ENCODE measurements at places on chromosomes 6 and 20.

DNA sequence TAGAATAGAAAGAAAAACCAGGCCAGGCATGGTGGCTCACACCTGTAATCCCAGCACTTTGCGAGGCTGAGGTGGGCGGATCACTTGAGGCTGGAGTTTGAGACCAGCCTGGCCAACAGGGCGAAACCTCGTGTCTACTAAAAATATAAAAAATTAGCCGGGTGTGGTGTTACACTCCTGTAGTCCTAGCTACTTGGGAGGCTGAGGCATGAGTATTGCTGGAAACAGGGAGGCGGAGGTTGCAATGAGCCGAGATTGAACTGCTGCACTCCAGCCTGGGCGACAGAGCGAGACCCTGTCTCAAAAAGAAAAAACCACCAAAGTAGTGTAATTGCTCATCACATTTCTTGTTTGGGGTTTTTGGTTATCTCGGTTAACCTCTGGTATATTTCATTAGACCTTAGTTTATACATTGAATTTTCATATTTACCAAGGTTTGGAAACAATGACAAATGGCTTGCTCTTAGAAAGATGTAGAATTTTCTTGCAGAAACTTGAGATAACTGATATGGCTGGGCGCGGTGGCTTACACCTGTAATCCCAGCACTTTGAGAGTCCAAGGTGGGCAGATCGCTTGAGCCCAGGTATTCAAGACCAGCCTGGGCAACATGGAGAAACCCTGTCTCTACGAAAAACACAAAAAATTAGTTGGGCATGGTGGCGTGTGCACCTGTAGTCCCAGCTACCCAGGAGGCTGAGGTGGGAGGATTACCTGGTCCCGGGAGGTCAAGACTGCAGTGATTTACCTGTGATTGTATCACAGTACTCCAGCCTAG, 14.2 kb downstream of the ITCH start:
- DNase-seq: peak; percentile 80

DNA sequence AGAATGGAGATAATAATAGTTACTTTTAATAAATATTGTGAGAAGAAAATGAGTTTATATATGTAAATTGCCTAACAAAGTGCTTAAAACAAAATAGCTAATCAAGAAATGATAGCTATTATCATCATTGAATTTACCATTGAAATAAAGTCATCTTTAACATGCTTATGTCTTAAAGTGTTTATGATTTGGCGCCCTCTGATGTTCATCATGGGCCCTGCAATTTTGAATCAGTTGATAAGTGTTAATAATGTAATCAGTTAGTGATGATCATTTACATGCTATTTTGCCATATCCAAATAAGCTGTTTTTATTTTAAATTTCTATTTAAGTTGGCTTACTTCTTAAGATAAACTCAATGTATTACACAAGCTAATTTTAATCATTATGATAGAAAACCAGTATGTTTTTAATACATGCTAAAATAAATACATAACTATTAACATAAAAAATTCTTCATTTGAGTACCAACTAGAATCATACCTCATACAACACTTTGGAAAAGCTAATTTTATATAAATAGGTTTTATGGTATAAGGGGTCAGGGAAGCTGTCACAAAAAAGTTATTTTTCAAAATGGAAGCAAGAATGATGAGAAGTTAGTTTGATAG, 39.2 kb upstream of the TPD52L1 start:
- peak; percentile 44 for DNase-seq

GRCh38 chr6:110334423-110335180, 23.5 kb downstream of the METTL24 start:
- DNase-seq: no peak

DNA sequence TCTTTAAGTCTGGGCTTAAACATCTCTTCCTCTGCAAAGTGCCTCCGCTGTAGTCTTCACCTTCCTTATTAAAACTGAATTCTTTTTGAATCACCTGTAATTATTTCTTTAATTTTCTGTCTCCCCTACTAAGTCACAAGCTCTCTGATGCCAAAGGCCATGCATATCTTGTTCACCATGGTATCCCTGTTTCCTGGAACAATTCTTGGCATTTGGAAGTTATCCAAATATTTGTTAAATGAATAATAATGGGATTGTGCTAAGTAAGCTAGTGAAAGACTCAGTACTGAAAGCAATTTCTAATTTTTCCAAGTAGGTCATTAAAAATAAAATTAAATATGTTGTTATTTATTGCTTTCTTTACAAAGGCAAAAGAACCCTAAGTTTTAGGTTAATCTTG, 12.2 kb downstream of the SNAP91 start:
- DNase-seq: no peak

- peak; percentile 91 for DNase-seq
Observed at GRCh38 chr6:31558631-31559500, 11.5 kb downstream of the NFKBIL1 start.

DNA sequence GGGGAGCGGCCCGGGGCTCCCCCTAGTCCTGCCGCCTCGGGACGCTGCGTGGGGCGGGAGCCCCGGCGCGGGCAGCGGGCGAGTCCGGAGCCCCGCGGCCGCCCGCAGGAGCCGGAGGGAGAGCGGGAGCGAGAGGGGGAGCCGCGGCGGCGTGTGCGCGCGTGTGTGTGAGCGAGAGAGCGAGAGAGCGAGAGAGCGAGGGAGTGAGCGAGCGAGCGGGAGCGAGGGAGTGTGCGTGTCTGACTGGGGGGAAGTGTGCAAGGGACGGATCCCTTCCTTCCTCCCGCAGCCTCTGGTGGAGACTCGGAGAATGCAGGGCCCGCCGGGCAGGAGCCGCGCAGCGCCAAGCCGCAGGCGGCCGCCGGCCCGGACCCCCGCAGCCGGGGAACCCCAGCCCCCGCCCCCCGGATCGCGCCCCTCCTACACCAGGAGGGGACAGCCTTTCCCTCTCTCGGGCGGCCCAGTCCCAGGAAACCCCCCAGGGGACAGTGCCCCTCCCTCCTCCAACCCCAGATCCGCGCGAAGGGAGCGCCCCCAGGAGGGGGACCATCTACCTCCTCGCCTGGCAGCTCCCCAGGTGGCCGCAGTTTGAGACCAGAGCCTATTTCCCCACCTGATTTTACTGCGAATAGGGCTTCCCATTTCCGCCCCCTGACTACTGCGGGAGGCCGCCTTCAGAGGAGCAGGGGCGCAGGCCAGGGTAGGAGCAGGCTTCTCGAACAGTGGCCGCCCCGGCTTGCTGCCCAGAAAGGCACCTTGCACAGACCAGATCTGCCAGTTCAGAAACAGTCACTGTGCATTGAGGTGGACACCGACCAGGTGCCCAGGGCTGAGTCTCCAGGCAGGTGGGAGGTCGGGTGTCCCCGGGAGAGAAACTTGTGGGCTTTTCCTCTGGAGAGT, at the start of gene CDH22:
Gene CDH22 (minus strand): TSS at position 241 of the 900 bp plus-strand sequence. CDS start 57,204 bp downstream, outside the sequence.
- DNase-seq: peak; percentile 13

DNA sequence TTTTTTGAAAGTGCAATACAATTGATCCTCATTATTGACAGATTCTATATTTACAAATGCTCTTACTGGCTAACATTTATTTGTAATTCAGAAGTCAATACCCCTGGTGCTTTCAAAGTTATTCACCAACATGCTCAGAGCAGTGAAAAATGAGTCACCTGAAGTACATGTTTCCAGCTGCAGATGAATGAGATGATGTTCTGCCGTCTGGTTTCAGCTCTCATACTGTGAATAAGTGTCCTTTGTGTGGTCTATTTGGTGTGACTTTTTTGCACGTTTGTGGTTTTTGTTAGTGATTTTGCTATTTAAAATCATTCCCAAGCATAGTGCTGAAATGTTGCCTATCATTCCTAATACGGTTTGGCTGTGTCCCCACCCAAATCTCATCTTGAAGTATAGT, 22.3 kb upstream of the EYA4 start:
- DNase-seq: no peak

GRCh38 chr6:43992783-43993644, 134.2 kb downstream of the MRPL14 start:
- no peak for DNase-seq

DNA sequence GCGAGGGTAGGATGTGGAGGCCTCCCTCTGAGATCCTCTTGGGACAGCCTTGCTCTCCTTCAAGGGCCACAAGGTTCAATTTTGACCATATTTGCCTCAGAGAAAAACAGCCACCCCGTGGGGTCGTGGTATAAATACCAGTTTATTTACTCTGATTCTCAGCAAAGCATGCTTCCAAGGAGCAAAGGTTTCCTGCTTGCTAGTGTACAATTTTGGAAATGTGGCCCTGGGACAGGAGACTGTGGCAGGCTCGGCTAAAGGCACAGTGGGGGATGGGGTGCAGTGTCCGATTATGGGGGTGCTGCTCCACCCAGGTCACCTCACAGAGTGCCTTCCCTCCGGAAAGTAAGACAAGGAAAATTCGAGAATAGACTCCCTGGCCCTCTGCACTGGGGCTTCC, 31.1 kb downstream of the RBM38 start:
- no peak for DNase-seq

DNA sequence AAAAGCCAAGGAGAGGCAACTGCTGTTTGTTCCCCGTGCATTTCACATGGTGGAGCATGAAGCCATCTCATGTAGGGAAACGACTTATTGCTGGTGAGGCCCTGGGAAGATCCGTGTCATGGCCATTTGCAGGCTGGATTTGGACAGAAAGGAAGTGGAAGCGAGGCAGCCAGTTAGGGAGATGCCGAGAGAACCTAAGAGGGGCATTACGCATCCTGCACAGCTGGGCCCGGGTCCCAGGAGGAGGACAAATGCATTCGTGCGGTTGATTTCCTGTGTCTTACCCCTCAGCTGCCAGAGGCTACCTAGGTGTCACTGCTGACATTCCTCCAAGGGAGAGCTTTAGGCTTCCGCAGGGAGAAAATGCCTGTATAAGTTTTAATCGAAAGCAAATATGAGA, 316.2 kb upstream of the CDYL start:
- DNase-seq: no peak

DNA sequence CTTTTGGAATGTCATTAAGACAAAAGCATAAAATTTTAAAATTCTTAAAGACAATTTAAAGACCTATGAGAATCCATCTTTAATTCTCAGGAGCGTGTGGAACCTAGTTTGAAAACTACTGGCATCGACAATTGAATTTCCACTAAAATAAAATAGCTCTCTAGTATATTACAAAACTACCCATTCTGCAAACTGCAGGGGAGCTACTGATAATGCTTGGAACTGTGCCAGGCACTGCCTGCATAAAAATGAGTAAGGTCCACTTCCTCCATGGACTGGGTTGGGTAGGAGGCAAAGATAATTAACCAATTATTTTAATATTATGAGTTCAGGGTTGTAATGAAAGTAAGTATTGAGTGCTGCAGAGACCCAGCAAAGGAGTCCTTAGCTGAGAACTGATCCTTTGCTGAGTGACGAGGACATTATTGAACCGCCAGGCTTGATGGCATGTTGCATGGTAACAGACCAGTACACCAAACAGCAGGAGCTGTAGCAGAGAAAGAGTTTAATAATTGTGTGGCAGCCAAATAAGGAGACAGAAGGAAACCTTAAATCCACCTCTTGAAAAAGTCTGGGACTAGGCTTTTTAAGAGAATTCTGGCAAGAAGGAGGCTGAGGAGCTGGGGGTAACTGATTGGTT, 261.3 kb downstream of the ESR1 start:
- no peak for DNase-seq

GRCh38 chr6:43262780-43263313, 19.6 kb downstream of the TTBK1 start:
- DNase-seq: no peak

DNA sequence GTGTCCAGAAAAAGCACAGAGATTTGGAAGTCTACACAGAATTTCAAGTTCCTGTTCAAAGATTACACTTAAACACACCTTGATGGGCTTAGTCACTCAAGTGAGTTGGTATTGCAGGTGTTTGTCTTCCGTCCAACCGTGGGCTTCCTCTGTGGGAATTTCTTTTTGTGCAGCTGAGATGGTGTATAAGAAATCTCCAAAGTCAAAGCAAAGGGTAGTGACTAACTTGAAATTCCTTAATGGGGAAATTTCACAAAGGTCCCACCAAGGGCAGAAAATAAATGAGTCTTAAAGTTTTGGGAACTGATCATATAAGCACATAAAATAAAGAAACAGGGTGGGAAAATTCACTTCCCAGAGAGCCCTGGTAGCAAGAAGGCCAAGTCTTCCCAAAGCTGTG, 102.0 kb upstream of the TNFAIP3 start:
- no peak for DNase-seq

DNA sequence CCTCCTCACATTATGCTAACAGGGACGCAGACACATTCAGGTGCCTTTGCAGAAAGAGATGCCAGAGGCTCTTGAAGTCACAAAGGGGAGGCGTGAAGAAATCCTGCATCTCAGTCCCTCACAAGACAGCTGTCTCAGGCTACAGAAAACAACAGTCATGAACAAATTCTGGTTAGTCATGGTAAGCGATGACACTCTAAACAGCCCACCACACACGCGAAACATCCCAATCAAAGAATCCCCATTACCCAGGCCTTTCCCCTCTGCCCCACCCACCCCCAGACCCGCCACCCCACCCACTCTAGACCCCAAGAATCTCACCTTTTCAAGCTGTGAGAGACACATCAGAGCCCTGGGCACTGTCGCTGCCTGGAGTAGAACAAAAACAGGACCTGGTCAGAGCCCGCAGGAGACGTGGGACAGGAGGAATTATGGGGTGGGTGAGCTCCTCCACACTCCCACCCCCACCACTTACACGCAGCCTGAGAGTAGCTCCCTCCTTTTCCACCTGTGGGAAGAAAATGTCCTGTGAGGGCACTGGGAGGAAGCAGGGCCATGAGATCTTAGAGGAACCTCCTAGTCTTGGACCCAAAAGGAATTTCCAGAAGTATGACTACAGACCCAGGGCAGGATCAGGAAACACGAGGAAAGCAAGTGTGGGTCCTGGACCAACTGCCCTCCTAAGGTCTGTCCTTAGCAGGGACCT, 2.7 kb downstream of the HLA-B start:
- DNase-seq: no peak

- peak; percentile 57 for DNase-seq
Observed at GRCh38 chr20:50580016-50580747, 70.0 kb downstream of the PTPN1 start.

DNA sequence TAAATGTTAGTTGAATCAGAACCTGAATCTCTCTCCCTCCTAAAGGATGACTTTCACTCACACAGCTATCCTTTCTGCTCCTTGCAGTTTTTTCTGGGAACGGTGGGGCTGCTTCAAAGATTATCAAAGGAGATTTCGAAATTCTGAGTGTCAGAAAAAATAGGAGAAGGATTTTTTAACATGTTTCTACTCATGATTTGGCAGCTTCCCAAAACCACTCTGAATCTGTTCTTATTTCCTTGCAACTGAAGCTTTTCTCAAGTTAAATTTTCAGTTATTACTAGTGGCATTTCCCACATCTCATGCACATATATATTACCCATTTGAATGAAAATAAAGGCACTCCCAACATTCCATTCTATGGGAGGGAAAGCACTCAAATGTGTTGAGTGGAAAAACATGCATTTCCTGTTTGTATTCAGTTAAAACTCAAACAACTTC, 123.6 kb downstream of the LCA5 start:
- no peak for DNase-seq

Measured in GM12865 (cell line).